ENCODE measurements at places on chromosomes 13 and 19. TPM values are rescaled to one million over a fixed set of nuclear protein-coding genes. Genes with fewer than 3 reads are reported as not detected.
A peak's percentile ranks its signal among the peaks of the same experiment; 100 is the strongest.

- no peak for DNase-seq
Observed at GRCh38 chr19:1141944-1142343, 32.1 kb downstream of the SBNO2 start.

DNA sequence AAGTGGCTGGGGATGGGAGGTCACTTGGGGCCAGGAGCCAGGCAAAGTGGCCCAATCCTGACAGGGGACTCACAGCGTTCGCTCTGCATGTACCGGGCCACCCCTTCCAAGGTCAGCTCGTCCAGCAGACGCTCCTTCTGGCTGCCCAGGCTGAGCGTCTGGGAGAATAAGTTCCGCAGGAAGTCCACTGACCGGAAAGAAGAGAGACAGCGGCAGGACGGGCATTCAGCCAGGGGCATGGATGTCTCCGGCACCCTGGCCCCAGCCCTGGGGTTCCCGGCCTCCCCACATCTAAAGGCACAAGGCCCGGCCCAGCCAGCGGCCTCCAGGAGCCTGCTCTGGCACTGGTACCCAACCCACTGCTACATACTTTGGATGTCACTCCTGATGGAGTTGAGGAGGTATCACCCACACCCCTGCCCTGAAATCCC lies 6.1 kb downstream of the SIRT2 start:
- DNase-seq = no peak

GRCh38 chr13:39929583-39929982 lies 274.1 kb downstream of the COG6 start:
- DNase-seq = no peak

DNA sequence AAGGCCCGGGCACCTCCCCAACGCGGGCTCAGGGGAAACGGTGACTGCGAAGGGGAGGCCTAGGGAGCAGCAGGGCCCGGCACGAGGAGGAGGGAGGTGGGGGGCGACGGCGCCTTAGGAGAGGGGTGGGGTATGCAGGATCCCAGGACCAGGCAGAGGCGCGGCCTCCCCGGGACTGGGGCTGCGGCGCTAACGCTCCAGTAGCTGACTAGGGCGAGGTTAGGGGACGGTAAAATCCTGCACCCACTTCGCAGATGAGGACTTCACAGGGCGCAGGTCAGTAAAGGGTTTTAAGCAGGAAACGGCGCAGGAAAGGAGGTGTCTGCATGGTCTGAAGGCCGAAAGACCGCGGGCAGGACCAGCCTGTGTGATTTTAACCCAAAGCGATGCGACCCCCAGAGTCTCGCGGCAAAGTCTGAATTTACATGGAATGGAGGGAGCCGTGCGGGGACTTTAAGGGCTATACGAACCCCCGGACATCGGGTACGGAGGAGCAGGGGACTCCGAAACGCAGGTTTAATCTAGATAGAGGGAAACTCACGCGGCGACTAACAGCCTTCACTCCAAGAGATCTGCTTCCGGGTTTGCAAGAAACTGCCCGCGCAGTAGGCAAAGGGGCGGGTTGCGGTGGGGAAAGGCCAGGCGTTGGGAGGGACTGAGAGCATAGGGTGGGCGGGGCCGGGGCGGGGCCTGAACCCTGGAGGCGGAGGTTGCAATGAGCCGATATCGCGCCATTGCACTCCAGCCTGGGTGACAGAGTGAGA lies at the start of gene ZNF665:
Gene ZNF665, minus strand, starts transcription at position 588 of the 764 bp plus-strand sequence. CDS start 10,460 bp downstream, outside the sequence.
- peak; percentile 86 for DNase-seq

DNA sequence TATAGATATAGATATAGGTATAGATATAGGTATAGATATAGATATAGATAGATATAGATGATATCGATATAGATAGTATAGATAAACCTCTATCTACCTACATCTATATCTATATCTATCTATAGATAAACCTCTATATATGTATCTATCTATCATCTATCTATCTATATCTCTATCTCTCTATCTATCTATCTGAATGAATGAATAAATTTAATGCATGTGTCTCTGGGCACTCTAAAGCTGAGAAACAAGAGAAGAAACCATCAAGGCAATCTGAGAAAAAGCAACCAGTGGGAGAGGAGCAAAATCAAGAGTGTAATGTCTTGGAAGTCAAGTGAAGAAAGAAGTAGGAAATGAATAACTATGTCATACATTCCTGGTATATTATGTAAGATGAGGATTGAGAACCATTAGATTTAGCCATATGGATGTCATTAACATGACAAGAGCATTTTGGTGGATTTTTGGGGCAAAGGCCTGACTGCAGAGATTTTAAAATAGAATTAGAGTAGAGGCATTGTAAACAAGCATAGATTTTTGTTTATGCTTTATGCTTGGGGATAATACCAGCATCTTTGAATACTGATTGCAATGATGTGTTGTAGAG lies 1262.7 kb upstream of the MIR17HG start:
- DNase-seq = no peak

DNA sequence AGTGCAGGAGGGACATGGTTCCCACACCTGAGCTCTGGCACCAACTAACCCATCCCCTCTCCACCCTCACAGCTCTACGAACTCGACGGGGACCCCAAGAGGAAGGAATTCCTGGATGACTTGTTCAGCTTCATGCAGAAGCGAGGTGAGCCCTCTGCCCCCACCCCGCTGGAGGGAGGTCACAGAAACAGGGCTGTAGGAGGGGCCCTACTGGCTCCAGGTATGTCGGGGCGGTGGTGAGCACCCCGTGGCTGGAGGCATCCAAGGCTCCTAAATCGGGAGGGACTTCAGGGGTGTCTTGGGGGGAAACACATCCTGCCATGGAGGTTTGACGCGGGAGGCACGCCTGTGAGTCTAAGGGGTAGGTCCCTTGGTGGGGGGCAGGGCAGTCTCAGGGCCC lies 24.1 kb upstream of the WDR18 start:
- DNase-seq = no peak

- DNase-seq = no peak
Observed at GRCh38 chr19:29837448-29837981, 25.7 kb downstream of the CCNE1 start.

DNA sequence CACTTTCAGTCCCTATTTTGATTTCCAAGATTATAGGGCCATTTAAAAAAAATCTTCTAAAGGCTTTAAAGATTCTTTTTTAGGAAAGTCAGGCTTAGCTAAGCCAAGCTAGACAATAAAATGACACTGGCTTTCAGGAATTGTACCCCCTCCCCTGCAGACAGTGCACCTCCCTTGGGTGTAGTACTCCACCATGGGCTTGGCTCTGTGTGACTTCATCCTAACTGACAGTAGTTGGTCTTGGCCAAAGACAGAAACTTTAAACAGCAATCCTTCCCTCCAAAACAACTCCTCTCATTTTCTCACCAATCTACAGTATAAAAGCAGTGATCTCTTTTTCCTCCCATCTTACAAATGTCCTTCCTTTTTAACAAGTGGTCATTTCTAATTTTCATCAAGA lies 283.0 kb downstream of the DNAJC15 start:
- DNase-seq = no peak

GRCh38 chr13:89790696-89791095 lies 1556.8 kb upstream of the MIR17HG start:
- no peak for DNase-seq

GRCh38 chr13:107322228-107322627 lies 754.3 kb upstream of the ARGLU1 start:
- DNase-seq = no peak

DNA sequence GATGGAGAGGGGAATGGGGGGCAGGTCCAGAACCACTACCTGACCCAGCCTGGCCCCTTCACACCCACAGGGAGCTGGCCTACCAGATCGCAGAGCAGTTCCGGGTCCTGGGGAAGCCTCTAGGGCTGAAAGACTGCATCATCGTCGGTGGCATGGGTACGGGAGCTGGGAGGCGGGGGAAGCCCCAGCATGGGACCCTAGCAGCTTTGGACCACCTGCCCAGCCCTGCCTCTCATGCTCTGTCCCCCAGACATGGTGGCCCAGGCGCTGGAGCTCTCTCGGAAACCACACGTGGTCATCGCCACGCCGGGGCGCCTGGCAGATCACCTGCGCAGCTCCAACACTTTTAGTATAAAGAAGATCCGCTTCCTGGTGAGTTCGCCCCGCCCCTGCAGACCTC lies 2.1 kb downstream of the DDX49 start:
- DNase-seq = no peak

DNA sequence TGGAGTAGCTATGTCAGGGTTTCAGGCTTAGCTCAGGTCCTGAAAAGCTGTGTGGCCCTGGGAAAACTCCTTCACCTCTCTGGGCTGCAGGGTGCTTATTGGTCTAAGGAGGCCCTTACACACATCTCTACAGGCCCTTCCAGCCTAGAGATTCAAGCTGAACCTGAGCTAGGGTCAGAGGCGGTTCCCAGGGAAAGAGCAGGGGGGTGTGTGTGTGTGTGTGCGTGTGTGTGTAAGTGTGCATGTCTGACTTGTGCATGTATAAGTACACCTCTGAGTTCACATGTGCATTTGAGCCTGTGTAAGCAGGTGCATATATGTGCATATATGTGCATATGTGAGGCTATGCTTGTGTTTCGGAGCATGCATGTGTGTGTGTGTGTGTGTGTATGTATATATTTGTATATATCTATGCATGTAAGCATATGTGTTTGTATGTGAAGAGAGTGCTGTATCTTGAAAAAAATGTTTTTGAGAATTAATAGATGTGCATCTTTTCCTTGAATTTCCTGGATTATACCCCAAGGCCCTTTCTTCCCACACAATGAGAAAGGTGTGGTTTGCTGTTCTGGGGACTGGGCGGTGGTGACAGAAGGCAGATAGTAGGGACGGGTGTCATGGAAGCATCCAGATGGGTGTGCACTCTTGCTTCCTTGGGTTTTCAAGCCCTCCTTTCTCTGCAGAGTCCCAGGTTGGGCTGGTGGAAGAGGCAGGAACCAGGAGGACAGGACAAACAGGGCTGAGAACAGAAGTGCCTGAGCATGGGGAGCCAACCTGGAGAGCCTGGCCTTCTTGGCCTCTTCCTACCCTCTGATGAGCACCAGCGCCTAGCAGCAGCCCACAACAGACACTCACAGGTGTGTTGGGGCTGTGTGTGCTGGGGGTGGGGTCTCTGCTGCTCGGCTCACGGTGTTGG lies 150.3 kb upstream of the TSHZ3 start:
- no peak for DNase-seq

DNA sequence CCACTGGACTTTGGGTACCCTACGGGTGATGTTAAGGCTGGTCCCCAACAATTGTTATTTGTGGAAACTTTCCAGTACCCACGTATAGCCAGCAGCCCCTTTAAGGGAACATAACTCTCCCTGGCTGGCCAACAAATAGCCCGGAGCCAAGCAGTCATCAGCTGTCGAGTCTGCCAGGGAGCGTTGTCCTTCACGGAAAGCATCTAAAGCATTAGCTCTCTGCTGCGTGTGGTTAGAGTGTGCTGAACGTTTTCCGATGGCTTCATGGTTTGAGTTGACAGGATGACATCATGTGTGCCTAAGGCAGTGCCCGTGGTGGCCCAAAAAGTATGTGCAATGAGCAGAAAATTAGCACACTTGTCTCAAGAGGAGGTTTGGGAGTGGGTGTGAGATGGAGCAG lies 3.3 kb upstream of the ZNF556 start:
- DNase-seq = no peak

- DNase-seq = no peak
Observed at GRCh38 chr19:31659897-31660210, 310.6 kb upstream of the TSHZ3 start.

- no peak for DNase-seq
Observed at GRCh38 chr13:21399741-21400140, 59.4 kb downstream of the ZDHHC20 start.

DNA sequence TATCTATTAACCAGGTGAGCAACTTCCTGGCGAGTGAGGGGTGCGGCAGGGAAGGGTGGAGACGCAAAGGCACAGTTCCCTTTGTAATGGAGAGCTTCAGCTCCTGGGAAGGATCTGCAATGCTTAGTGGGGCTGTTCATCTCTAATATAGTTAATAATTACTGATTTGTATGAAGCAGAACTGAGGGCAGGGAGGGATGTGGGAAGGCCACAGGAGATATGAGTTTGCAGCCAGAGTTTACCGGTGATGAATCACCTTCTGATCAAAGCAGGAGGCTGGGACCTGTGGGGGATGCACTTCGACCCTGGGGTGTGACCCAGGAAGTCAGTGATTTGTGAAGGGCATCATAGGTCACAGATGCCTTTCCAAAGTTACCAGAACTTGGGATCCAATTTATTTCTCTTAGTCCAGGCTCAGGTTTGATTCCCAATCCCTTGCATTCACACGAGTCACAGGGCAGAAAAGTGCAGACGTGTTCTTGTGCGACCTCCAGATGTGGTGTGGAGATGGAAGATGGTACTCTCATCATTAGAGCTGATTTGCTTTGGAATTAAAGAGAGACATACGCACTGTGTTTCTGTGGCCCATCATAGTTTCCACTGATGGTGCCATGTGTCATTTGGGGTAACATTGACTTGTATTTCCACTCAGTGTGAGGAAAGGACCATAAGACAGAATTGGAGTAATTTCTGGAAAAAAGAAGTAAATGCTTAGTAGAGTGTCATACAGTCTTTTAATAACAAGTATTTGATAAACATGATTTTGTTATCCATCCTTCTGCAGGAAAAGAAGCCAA lies 55.0 kb downstream of the LRCH1 start:
- no peak for DNase-seq

DNA sequence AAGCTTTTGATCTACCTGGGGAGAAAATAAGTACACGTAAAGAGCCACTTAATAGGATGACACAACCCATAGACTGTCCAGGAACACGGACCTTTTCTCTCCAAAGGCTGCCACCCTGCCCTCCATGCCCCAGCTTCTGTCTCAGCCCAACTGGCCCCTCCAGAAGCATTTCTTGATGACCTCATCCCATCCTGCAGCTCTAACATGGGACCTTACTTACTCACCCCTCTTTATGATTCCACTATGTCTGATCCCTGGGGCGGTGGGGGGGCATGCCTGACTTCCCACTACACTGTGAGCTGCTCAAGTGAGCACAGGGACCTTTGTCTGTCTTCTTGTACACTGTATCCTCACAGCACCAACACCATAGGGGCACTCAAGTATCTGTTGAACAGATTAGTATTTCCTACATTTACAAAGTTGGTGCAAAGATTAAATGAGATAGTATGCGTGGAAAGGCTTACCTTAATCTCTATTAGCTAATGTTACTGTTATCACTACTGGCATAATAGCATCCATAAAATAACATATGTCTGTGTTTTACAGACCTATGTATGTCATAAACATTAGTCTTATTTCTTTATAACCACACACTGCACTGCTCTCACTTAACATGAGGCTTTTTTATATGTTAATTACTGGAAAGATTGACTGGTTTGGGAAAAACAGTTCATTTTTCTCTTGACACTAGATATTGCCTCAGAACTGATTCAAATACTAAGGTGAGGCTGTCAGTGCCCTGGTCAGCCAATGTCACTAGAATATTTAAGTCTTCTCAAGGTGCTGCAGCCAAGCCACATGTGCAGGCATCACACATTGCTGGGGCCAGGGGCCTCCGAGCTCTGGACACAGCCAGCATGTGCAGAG lies 100.9 kb downstream of the FOXO1 start:
- DNase-seq = no peak

FREM2 gene
- 0.02 TPM for total RNA-seq

CLIP3 gene
- 5.4 TPM for total RNA-seq

CADM4 gene
- total RNA-seq = 9.2 TPM

FCAR gene
- 0.33 TPM for total RNA-seq
